ENCODE measurements at places on chromosomes 16 and 17.

GRCh38 chr17:9443811-9444210 is 131.8 kb downstream of the STX8 start:
- DNase-seq, result no peak

- no peak for DNase-seq
Measured at GRCh38 chr16:84690088-84690819, 9.5 kb upstream of the USP10 start.

DNA sequence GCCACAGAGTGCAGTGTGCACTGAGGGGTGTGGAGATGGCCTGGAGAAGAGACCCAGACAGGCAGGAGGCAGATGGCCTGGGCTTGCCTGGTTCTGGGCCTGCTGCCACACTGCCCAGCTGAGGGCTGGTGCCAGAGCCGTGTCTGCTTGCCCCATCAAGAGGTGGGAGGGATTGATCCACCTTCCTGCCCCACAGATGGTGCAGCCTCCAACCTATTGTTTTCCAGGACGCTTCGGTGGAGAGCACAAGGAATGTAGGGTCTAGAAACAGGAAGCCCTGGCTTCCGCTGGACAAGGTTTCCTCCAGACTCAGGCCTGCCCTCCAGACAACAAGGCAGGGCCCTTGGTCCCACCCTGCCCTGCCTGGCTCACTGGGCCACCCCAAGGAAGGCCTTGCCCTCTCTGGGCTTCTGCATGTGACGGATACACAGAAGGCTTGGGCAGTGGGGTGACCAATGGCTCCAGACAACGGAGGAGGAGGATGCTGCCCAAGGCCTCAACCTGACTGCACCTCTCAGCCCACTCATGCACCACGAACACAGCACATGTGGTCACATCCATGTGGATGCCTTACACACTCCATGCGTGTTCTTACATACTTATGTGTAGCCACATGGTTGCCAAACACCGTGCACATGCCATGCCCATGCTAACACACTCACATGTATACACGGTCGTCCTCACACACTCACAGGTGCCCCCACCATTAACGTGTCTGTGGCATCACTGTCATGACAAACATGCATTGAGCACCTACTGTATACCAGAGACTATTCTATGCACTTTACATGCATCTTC is 6.5 kb upstream of the CDH5 start:
- DNase-seq, result no peak

DNA sequence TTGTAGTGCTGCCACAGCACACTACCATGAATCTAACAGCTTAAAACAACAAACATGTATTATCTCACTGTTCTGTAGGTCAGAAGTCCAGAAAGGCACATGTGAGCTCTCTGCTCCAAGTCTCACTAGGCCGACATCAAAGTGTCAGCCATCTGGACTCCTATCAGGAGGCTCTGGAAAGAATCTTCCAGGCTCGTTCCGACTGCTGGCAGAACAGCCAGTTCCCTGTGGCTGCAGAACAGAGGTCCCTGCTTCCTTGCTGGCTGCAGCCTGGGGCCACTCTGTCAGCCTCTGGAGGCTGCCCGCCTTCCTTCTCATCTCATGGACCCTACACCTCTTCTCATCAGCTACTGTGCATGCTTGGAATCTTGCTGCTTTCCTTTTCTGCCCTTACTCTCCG is 168.9 kb downstream of the CBLN1 start:
- DNase-seq, result no peak

GRCh38 chr17:70621566-70621965 is 452.2 kb downstream of the KCNJ2 start:
- no peak for DNase-seq

DNA sequence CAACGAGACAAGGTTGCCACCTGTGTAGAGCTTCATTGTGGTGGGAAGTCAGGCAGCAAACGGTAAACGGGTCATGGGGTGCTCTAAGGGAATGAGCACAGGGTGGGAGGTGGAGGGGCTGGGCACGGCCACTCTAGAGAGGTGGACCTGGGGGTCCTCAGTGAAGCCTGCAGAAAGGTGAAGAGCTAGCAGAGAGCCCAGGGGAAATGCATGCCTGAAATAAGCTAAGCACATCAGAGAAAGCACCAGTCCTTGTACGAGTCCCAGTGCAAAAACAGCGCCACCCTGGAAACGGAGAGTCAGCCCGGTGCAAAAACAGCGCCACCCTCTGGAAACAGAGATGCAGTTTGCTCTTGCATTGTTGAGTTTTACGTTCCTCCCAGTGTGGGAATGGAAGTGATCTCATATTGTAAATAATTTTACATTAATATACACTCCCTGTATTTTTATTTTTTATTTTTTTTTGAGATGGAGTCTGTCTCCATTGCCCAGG is 65.0 kb downstream of the TBC1D16 start:
- peak; percentile 44 for DNase-seq

- no peak for DNase-seq
Measured at GRCh38 chr16:73025151-73025855, 22.6 kb downstream of the ZFHX3 start.

DNA sequence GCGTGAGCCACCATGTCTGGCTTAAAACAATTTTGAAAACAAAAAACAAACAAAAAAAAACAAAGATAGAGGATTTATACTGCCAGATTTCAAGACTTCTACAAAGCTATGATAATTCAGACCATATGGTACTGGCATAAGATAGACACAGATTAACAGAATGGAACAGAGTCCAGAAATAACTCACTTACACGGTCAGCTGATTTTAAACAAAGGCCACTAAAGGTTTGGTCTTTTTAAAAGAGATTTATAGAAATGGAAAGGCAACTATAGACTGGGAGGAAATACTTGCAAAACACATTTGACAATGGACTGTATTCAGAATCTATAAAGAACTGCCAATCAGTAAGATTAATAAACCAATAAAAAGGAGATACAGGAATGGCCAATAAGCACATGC is 48.6 kb upstream of the MNT start:
- no peak for DNase-seq
